ENCODE measurements at places on chromosomes 5 and 9. TPM values are rescaled to one million over a fixed set of nuclear protein-coding genes. Genes with fewer than 3 reads are reported as not detected.

DNA sequence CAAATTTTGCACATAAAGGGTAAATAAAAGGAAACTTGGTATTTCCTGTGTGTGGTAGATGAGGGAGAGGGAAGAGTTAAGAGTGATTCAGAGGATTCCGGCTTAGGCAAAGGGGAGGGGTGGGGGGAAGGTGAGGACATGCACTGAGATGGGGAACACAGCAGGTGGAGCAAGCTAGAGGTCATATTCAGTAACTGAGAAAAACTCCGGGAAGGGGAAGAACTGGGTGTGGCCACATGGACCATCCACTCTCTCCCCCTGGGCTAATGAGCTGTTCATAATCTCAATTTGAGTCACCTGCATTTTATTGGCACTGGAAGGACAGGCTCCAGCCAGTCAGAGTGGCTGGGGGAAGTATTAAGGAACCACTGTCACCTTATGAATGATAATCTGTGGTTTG, 45.1 kb upstream of the UGCG start:
- peak overlapping the region; percentile 1 for H3K27ac ChIP-seq
- no peaks in the 10 kb centered on the region for H3K27me3 ChIP-seq
- H3K4me3 ChIP-seq: no peak overlapping the region
- DNase-seq: no peak

DNA sequence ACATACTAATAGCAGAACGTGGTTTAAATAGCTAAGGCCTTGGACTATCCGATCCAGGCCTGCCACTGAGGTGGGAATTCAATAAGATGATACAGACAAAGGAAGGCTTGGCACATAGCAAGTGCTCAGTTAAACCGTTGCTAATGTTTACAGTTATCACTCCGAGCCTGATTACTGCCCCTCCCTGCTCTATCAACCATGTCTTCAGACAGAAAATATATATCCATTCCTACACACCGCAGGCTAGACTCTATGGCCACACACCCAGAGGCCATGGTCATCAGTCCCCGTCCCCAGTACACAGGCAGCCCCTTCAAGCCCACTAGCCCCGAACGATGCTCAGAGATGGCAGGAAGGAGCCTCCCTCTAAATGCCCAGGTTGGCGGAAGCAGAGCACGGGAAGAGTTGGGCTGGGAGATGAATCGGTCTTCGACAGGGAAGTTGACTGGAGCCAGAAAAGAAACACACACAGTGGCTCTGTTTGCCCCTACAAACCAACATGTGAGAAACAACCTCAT, 49.7 kb upstream of the STXBP1 start:
- DNase-seq: no peak
- peak overlapping the region; percentile 98 for H3K27ac ChIP-seq
- peaks cover 52% of the 10 kb centered on the region for H3K4me1 ChIP-seq
- no peaks in the 10 kb centered on the region for H3K27me3 ChIP-seq
- H3K4me3 ChIP-seq: peak overlapping the region; percentile 86

- no peak for DNase-seq
- no peak overlapping the region for H3K4me3 ChIP-seq
- H3K36me3 ChIP-seq: no peaks in the 10 kb centered on the region
Observed at GRCh38 chr5:146441896-146442295, 5.2 kb upstream of the TCERG1 start.

DNA sequence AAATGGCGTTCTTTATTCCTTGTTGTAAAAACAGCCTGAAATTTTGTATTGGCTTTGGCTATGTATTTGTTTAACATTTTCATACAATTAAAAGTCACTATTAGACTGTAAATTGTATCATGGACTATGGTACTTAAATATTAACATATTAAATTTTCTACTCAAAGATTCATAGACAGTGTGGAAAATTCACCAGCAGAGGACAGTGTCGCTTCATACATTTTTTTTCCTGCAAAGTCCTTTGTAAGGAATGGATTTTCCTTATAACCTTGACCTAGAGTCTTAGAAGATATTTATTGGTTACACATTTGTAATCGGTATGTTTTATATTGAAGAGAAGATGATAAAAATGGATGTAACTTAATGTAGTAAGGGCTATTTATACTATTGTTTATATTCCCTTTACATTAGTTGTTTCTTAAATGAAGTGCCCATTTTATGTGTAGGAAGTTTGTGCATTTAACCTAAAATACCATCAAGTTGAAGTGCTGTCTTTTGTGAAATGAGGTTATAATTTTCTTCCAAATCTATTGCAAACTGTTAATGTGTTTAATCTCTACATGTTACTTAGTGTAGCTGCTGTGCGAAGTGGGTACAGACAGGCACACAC, 150.1 kb downstream of the KDM4C start:
- no peak overlapping the region for H3K27ac ChIP-seq
- H3K4me1 ChIP-seq: peaks cover 12% of the 10 kb centered on the region
- H3K4me3 ChIP-seq: no peak overlapping the region
- no peaks in the 10 kb centered on the region for H3K27me3 ChIP-seq
- no peak for DNase-seq

GRCh38 chr9:14640967-14641366, 52.3 kb downstream of the ZDHHC21 start:
- H3K4me1 ChIP-seq: no peaks in the 10 kb centered on the region
- no peak overlapping the region for H3K4me3 ChIP-seq
- no peak for DNase-seq
- peaks cover 13% of the 10 kb centered on the region for H3K36me3 ChIP-seq
- no peaks in the 10 kb centered on the region for H3K27me3 ChIP-seq
- H3K27ac ChIP-seq: no peak overlapping the region

GRCh38 chr5:138936225-138936967, 61.3 kb upstream of the LRRTM2 start:
- peaks cover 55% of the 10 kb centered on the region for H3K36me3 ChIP-seq
- H3K27ac ChIP-seq: peak overlapping the region; percentile 62
- DNase-seq: no peak
- no peaks in the 10 kb centered on the region for H3K27me3 ChIP-seq

DNA sequence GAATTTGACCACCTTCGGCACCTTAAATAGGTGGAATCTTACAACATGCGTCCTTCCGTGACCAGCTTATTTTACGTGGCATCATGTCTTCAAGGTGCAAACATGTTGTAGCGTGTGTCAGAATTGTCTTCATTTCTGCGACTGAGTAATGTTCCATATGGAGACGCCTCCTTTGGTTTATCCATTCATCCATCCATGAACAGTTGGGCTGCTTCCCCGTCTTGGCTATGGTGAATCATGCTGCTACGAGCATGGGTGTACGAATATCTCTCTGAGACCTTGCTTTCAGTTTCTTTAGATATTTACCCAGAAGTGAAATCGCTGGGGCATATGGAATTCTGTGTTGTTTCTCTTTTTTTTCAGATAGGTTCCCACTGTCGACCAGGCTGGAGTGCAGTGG, 391.9 kb upstream of the IRX2 start:
- DNase-seq: no peak
- H3K4me3 ChIP-seq: no peak overlapping the region
- no peaks in the 10 kb centered on the region for H3K4me1 ChIP-seq
- H3K27me3 ChIP-seq: peaks cover 5% of the 10 kb centered on the region

GRCh38 chr5:40985501-40985900, 76.2 kb downstream of the C7 start:
- no peaks in the 10 kb centered on the region for H3K36me3 ChIP-seq
- no peak overlapping the region for H3K4me3 ChIP-seq
- DNase-seq: no peak
- H3K27me3 ChIP-seq: no peaks in the 10 kb centered on the region
- H3K27ac ChIP-seq: no peak overlapping the region

DNA sequence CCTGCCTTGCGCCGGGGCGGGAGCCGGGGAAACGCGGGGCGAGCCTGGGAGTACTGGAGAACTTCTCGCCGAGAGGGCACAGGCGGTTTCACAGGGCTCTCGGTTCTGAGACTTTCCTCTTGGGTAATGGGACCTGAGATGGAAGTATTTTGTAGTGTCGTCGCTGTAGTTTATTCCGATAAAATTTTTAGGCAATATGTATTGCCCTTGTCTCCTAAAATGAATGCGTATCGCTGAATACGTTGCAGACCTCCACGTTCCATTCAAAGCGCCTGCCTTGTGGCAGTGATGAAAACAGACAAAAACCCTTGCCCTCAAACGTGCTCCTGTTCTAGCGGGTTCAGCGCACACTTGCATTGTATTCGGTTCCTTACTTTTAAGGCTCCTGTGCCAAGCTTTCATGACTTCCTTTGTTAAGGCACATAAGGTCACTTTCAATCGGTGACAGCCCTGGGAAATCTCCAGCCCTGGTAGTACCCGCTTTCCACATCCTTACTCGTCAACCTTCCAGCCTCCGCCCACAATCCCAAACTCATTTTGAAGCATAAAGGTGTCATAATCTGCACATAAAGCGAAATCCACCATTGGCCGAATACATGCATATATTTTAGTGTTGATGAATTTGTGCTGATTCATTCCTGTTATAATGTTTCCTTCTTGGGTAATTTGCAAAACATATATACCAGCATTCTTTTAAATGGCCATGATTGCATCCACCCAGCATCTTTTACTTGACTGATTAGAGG, 694 bp downstream of the RMI1 start:
- H3K36me3 ChIP-seq: peaks cover 26% of the 10 kb centered on the region
- peaks cover 32% of the 10 kb centered on the region for H3K4me1 ChIP-seq
- no peak for DNase-seq

DNA sequence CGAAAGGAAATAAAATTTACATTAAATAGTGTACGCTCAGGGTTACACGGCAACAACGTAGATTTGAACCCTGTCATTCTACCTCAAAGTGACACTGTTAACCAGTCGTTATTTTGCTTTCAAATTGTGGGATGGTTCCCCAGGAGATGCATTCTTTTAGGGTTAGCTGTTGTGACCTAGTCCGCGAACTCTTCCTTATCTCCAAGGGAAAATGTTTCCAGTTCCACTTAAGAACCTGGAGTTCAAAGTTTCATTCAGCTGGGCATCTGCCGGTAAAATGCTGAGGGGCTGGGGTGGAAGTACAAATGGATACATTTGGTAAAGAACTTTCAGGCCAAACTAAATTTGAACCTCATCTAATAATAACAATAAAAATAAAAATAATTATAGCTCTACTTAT, 264.6 kb downstream of the NR3C1 start:
- H3K4me3 ChIP-seq: no peak overlapping the region
- no peak overlapping the region for H3K27ac ChIP-seq
- peaks cover 23% of the 10 kb centered on the region for H3K4me1 ChIP-seq
- no peak for DNase-seq
- no peaks in the 10 kb centered on the region for H3K27me3 ChIP-seq

DNA sequence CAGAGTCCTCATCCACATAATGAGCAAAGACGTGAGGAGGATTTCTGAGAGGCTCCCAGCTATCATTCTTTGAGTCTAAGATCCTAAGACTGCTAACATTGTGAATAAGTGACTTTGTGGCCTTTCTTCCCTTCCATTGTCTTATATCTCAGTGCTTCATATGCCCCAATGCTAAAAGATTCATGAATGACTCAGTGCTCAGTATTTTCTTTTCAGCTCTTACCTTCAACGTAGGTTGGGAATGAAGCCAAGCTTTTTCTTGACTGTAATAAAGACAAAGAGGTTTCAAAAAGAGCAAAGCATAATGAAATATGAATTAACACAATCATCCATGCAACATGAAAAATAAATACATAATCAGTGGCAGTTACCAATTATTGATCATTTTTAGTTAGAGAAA, 146.4 kb downstream of the ENTREP1 start:
- H3K4me1 ChIP-seq: peaks cover 4% of the 10 kb centered on the region
- DNase-seq: no peak
- H3K27ac ChIP-seq: no peak overlapping the region

DNA sequence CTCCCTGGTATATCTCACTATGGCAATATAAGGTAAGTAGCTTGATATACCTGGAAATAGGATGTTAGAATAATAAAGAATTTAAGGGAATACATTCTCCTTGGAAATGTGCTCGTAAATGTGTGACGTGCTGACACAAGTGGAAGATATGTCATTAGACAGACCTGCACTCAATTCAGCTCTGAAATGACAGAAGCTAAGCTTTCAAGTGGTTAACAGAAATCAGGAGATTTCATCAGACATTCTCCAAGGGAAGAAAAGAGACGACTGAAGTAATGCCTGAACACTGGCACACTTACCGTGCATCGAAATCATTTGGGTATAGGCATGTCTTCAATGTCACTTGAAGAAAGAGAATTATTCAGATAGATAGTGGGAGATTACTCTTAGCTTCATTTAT, 933.3 kb upstream of the CTNND2 start:
- H3K27me3 ChIP-seq: peaks cover 25% of the 10 kb centered on the region
- no peak for DNase-seq
- H3K36me3 ChIP-seq: no peaks in the 10 kb centered on the region
- no peak overlapping the region for H3K27ac ChIP-seq
- H3K4me3 ChIP-seq: no peak overlapping the region

GRCh38 chr5:134837530-134838181, 8.1 kb upstream of the C5orf24 start:
- H3K4me1 ChIP-seq: no peaks in the 10 kb centered on the region
- DNase-seq: no peak
- H3K4me3 ChIP-seq: no peak overlapping the region
- H3K27me3 ChIP-seq: no peaks in the 10 kb centered on the region

DNA sequence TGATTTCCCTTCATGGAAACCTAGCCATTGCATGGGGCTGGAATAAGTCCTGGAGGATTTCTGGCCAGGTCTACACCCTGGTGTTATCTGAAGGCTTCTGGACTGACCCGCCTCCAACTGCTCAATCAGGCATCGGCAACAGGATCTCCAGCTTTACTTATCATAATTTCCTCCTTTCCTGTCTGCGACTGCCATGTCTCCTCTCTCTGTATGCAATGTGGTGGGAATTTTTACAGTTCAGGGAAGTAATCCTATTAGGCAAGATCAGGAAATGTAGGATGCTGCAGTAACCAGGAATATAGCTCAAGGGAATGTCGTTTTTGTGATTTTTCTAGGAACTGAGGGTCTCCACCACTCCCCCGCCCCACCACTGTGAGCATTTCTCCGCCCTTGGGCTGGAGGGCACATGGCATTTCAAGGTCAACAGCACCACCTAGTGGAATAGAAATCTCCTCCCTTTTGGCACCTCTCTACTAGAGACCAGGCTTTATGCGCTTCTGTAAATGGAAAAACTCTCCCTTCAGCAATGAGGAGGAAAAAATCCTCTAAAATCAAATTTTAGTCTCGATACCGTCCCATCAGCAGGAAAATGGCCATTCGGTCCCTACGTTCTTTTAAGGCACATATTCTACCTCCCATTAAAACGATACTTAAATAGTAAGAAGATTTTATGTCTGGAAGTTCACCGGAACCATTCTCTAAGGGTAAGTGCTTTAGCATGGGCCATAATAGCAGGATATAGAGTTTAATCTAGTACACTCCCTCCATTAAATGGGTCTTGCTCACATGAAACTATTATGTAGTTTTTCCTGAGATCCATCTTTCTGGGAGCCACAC, 93.0 kb downstream of the YTHDC2 start:
- no peaks in the 10 kb centered on the region for H3K27me3 ChIP-seq
- H3K27ac ChIP-seq: no peak overlapping the region
- DNase-seq: no peak

The DPYSL3 gene
- 36.0 TPM for total RNA-seq

The ZNF474 gene
- total RNA-seq: 0.24 TPM

The SPAG8 gene
- 14.2 TPM for total RNA-seq

The NR2F1 gene
- total RNA-seq: 6.6 TPM

The SARDH gene
- total RNA-seq: 6.8 TPM

Measured in type B pancreatic cell (in vitro differentiated cells).